Subcutaneous adipose tissue (tissue), 4 donors: ENCODE measurements at places on chromosomes 11 and 22. TPM values are rescaled to one million over a fixed set of nuclear protein-coding genes. Genes with fewer than 3 reads are reported as not detected.

SLC17A6 gene
- total RNA-seq = not detected

PPARA gene
- 26.9 TPM for total RNA-seq

LARGE2 gene
- total RNA-seq = not detected

LTO1 gene
- total RNA-seq = 13.3 TPM

SCO2 gene
- 10.7 TPM for total RNA-seq

EFCAB6 gene
- total RNA-seq = 2.2 TPM

DRICH1 gene
- total RNA-seq = 0.57 TPM

CARD18 gene
- not detected for total RNA-seq

SERPIND1 gene
- total RNA-seq = not detected
